Activated CD4-positive, alpha-beta memory T cell treated with anti-CD3 and anti-CD28 coated beads, Interleukin-2, amount 10 ng/mL, durations not matched to agents 7 days and 5 days (primary cell): ENCODE measurements at places on chromosomes 3 and 15.

DNA sequence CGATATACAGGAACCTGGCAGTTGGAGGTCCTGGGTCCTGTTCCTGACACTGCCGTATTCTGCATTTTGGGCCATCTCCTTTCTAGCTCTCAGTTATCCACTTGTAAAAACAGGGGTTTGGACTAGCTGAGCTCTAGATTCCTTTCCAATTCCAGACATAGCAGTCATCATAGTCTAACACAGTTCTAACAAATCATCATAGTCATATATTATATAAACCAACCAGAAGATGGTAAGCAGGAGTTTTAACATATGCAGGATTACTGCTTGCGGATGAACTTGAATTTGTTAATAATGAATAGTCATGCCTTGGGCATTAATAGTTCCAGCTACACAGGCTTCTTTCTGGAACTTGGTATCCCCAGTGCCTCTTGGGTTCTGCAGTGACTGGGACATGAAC lies 26.6 kb downstream of the MASP1 start:
- no peak for DNase-seq

- peak; percentile 49 for DNase-seq
Observed at GRCh38 chr15:84715441-84716035, 401 bp downstream of the SEC11A start.

DNA sequence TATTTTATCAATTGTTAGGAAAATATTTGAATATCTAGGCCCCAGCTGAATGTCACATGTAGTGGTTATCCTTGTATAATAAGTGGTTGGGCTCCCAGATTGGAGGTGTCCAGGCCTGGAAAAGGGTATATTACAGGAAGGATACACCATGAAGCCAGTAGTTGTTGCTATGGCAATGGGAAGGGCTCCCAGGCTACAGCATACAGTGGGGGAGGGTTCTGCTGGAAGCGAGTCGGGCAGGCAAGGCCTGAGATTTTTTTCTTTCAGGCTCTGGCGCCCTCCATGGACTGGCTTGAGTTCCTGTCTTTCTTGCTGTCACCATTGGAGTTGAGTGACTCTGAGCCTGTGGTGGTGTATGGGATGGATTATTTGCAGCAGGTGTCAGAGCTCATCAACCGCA lies 8.9 kb downstream of the ECE2 start:
- DNase-seq, result peak; percentile 36

- DNase-seq, result no peak
Observed at GRCh38 chr3:52763466-52763865, 7.3 kb downstream of the NEK4 start.

GRCh38 chr3:17847156-17847555 lies 104.7 kb upstream of the TBC1D5 start:
- no peak for DNase-seq

DNA sequence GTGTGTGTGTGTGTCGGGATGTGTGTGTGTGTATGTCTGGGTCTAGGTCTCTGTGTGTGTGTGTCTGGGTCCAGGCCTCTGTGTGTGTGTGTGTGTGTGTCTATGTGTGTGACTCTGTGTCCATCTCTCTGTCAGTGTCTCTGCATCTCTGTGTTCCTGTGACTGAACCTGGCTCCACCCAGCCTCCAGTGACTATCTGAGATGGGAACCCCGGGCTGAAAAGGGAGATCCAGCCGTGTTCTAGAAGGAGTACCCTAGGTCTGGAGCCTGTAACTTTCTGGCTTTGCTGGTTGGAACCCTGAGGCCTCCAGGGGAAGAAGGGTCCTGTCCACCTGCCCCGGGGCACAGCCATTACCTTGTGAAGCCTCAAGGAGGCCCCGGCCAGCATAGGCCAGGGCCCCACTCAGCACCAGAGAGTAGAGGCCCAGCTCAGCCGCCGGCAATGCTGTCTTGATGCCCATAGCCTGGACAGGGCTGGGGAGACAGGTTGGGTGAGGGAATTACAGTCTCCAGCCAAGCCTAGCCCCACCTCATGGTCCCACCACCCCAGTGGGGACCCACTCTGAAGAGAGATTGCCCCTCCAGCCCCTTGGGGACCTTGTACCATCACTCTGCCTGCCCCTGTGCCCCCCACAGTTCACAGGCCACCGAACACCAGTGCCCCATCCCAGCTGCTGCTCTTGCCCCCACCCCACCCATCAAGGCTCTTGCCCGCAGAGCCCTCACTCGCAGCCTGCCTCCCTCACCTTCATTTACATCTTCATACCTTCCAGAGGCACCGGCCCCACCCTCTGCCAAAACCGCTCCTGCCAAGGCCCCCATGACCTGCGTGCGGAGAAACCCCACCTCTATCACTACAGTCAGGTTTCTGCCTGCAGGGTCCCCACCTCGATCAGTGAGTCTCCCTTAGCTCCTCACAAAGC lies 2.0 kb downstream of the HHATL start:
- no peak for DNase-seq

DNA sequence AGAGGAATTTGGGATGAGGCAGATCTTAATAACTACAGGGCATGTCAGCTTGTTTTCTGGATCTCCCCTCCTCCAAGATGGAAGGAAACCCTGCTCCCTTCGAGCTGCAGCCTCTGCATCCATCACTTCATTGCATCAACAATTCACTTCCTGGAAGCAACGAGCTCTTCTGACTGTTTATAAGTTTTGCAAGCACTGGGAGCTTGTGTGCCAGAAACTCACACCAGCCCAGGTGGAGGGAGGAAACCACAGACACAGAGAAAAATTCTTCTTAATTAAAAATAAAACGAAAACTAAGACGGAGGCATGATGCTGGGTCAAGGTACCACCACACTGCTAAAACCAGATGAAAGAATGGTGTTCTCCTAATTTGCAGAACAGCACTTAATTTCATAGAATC lies 10.6 kb downstream of the LRIG1 start:
- peak; percentile 56 for DNase-seq

DNA sequence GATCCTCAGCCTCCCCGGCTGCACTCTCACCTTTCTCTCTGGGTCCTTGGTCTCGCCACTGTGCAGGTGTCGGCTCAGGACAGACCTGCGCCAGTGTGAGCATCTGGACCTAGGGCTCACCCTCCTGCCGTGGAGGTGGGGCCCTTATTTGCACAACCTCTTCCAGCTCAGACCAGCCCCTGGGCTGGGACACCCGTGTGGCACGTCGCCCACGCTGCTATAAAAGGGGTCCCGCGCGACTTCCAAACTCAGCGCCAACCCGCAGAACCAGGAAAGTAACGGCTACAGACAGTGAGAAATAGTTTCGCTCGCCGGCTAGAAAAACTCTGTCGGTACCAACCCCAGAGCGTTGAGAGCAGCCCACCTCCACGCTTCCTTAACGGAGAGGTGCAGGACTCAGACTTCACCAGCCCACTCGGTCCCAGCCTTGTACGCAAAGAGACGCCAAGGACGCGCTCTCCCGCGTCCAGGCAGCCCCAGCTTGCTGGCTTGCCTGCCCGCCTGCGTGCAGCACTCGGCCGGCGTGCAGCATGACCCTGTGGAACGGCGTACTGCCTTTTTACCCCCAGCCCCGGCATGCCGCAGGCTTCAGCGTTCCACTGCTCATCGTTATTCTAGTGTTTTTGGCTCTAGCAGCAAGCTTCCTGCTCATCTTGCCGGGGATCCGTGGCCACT lies at the start of the genes DUOX2 and DUOXA2:
DUOX2 (minus strand) TSS at position 97 of the 675 bp plus-strand sequence. CDS start 761 bp downstream, outside the sequence.
DUOXA2 (plus strand) TSS at position 251 of the 675 bp plus-strand sequence; CDS start at position 531, 280 bp downstream.
- no peak for DNase-seq

- no peak for DNase-seq
Observed at GRCh38 chr15:58235961-58236360, 97.8 kb downstream of the AQP9 start.

- DNase-seq, result no peak
Observed at GRCh38 chr3:127102587-127102986, 90.3 kb upstream of the PRR23E start.

GRCh38 chr3:27824312-27825200 lies 102.4 kb upstream of the EOMES start:
- no peak for DNase-seq

- no peak for DNase-seq
Observed at GRCh38 chr15:36815786-36816185, 236.4 kb downstream of the CDIN1 start.

DNA sequence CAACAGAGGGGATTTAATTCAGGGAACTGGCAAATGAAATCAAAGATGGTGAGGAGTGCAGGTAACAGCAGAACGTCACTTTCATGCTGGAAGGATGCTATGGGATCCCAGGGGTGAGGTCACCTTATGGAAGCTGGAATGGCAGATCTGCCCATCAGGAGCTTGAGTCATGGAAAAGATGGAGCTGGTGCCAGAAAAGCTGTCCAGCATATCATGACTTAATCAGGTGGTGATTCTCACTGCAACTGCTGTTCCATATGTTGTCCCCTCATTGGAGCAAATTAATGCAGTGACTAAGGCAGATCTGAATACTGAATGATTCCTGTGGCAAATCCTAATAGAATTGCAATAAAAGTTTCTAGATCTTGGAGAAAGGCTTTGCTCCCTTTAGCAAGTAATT lies 38.4 kb downstream of the HHLA2 start:
- DNase-seq, result no peak

GRCh38 chr3:159560214-159560979 lies 428.2 kb upstream of the IL12A start:
- DNase-seq, result no peak

GRCh38 chr3:129855832-129856419 lies 37.6 kb downstream of the TMCC1 start:
- no peak for DNase-seq

DNA sequence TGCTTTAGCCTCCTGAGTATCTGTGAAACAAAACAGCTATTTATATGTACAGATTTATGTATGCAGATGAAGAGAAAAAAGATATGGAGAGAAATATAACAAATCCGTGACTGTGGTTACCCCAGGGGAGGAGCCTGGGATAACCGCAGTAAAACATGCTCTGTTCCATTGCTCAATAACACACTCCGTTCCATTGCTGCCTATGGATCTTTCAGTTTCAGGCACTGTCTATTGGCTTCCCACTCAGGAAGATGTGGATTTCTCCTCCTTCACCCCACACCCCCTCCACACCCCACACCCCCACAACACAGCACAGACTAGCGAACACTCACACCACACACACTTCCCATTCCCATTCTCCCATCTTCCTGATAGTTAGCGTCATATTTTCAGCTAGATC lies 47.9 kb downstream of the CDCP1 start:
- DNase-seq, result no peak

DNA sequence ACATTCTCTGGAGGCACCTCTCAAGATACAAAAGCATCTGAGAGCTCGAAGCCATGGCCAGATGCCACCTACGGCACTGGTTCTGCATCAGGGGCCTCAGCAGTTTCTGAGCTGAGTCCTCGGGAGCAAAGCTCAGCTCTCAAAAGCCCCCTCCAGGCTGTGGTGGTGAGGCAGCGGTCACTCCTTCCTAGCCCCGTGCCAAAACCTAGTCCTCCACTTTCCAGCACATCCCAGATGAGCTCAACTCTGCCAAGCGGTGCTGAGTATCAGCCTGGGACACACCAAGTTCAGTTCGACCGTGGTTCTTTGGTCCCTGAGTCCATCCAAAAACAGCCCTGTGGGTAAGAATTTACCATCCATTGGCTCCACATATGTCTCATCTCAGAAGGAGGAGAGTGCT lies 79.3 kb upstream of the STT3B start:
- DNase-seq, result no peak

DNA sequence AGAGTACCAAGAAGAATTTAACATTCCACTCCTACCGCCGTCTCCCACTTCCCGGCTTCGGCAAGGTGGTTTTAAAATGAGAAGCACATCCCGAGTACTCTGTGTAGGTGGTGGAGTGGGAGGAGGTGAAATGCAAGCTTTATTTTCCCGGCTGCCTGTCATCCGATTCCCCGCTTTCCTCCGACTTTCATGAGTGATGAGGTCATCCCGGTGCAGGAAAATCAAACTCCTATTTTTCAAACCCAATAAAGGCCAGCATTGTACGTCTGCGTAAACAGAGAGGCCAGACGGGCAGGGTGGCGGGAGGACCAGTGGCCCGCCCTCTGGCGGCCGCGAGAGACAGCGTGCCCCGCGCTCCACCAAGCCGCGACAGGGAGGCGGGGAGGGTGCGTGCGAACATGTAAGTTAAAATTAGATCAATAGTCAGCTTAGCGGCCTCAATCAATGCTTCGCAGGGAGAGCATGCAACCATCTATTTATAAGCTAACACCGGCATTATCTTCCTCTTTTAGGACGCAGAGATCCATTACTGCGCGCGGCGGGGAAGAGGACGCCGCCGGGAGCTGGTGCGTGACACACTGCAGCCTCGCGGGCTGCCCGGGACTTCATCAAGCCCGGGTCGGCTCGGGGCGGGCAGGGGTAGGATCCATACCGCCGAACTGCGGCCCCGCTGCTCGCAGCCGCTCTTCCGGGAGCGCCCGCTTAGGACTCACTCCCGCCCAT lies 163.3 kb downstream of the CD47 start:
- DNase-seq, result peak; percentile 74

DNA sequence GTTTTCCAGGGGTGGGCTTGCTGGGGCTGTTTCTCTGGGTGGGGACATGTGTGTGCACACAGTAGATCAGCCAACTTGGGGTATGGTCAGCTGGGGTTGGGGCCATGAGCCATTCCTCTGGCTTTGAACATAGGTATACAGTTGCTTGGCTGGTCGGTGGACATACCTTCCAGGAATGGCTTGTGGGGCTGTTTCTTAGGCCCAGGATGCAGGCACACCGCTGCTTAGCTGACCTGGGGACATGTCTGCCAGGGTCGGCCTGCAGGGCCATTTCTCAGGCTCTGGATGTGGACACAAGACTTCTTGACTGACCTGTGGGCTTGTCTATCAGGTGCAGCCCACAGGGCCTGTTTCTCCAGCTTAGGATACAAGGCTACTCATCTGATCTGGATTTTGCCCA lies 130.6 kb downstream of the DOCK3 start:
- DNase-seq, result no peak

GRCh38 chr3:42839616-42840015 lies 30.4 kb downstream of the ACKR2 start:
- peak; percentile 32 for DNase-seq

DNA sequence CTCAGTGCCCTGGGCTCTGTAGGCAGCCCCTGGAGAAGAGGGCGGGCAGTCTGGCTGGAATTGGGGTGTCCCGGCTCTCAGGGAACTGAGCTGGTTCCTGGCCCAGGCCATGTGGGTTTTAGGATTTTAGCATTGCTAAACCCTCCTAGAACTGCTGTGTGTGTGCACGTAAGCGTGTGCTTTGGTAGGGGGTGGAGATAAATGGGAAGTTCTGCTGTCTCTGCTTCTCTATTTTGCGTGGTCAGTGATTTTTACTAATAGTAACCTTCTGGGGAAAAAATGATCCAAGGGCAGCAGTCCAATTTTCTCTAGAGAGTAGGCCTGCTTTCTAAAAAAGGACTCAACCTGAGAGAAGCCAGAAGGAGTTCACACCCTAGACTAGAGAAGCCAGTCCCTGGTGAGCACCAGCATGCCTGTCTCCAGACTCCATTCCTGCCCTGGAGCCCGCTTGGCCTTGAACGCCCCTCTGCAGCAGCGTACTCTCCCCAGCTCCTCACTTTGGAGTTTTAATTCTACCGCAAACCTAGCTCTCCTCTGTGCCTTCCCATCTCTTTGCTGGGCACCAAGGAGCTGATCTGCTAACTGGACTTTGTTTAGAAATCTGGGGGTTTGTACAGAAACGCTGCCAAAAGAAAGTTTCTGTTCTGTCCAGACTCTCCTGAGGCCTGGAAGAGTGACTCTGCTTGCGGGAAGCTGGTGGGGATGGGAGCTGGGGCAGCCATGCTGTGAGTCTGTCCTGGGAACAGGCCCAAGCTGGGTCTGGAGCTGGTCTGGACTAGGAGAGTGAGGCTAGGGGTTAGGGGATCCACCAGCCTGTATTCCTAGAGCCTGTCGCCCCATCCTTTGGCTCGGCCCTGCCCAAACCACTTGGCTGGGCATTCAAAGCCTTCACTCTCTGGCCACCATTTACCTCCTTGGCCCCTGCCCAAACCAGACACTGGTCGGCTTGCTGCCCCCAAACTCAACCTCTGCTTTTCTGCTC lies 19.7 kb downstream of the CORO2B start:
- DNase-seq, result no peak
